DMS79 (cell line): ENCODE measurements at places on chromosomes 11 and 22.

DNA sequence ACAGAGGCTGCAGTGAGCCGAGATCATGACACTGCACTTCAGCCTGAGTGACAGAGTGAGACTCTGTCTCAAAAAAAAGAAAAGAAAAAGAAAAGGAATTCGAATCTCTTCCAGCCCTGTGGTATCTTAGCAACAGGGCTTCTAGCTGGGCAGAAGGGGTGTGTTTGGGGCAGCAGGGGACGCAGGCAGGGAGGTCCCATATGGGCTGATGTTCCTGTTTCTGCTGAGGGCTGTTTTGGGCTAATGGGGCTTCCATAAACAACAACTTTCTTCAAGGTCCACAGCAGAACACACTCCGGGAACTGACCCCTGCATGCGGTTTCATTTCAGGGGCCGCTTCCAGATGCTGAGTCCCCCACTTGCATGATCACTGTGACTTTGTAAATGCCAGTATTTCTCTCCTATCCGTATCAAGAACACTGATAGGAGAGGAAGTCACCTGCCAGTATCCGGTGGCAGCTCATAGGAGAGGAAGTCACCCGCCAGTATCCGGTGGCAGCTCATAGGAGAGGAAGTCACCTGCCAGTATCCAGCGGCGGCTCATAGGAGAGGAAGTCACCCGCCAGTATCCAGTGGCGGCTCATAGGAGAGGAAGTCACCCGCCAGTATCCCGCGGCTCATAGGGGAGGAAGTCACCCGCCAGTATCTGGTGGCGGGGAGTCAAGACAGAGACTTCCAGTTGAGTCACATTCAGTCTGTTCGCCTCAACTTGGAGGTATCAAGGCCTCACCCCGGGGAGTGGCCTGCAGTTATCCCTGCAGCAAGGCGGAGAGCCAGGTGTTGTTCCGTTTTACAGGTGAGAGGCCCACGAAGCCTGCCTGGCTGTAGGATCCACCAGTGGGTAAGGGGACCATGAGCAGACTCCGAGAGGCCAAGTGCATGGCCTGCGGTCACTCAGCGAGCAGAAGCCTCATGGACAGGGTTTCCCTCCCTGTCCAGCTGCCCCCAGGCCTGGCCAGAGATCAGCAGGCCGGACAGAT lies 8.3 kb upstream of the FGF19 start:
- no peak for DNase-seq

DNA sequence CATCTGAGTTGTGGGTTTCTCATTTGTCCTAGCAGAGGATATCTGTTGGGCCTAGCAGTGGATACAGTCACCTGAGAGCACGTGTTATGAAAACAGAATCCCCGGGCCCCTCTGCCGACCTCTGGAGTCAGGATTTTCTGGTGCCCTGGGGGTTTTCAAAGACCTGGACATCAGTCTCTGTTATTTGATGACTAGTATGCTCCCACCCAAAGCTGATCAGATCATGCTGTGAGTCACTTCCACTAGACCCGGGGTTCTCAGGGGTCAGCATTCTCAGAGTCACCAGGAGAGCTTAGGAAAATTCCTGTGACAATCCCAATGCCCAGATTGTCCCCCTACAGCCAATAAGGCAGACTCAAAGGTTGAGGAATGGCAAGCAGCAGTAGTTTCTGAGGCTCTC lies 38.7 kb downstream of the KCNJ1 start:
- no peak for DNase-seq

- DNase-seq = no peak
These were observed 7.8 kb upstream of the PAX6 start for GRCh38 chr11:31818874-31819331.

- DNase-seq = no peak
These were observed 59.3 kb upstream of the NECTIN1 start for GRCh38 chr11:119788096-119788883.

DNA sequence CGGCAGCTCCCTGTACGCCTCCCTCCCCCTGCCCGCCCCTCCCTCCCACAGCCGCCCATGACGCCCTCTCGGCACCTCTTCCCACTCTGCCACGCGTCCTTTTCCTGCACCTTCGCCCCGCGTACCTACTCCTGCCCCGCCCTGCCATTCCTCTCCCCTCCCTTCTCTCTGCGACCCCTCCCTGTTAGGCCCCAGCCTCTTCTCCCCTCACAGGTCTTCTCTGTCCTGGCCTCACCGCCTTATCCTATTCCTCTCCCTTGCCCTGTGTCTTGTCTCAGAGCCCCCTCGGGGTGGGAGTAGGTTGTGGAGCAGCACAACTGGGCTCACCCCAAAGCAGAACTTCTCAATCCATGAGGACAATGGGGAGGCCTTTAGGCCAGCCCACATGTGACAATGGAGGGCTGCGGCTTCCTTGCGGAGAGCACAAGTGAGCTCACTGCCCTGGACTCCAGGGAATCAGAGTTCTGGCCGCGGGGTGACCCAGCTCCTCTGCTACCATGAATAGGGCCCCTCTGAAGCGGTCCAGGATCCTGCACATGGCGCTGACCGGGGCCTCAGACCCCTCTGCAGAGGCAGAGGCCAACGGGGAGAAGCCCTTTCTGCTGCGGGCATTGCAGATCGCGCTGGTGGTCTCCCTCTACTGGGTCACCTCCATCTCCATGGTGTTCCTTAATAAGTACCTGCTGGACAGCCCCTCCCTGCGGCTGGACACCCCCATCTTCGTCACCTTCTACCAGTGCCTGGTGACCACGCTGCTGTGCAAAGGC lies 539 bp downstream of the SLC35C1 start:
- DNase-seq = no peak
